NCI-H2171 treated with DMSO at 0.1 percent for 48 hours (cell line): ENCODE measurements at places on chromosomes 11 and 22.

DNA sequence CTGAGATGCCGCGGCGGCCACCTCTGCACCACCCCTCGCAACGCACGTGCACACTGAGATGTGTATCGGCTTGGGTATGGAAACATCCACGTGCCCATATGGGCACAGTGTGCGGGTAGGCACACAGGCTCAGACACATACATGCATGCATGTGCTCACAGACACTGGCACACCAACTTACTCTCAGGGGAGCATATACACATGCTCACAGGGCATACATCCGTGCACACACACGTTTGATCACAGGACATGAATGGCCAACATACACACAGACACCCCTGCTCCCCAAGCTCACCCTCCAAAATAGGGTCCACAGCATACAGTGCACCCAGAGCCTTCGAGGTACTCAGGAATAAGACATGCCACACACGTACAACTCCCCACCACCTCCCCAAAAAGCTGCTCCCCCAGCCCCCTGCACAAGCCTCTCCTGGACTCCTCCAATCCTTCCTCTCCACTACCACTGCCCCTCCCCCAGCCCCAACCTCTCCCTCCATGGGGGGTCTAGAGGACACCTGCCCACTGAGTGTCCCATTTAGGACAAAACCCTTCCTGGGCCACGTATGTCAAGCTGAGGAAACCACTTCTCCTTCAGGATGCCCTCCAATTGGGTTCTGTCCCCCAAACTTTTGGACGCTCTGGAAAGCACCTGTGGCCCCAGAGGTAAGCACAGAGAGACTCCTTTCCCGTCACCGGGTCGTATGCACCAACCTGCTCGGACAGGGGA lies 53.1 kb downstream of the SLC22A12 start:
- DNase-seq, result peak; percentile 79

- peak; percentile 27 for DNase-seq
Measured at GRCh38 chr11:32706985-32707741, 87.3 kb downstream of the CCDC73 start.

DNA sequence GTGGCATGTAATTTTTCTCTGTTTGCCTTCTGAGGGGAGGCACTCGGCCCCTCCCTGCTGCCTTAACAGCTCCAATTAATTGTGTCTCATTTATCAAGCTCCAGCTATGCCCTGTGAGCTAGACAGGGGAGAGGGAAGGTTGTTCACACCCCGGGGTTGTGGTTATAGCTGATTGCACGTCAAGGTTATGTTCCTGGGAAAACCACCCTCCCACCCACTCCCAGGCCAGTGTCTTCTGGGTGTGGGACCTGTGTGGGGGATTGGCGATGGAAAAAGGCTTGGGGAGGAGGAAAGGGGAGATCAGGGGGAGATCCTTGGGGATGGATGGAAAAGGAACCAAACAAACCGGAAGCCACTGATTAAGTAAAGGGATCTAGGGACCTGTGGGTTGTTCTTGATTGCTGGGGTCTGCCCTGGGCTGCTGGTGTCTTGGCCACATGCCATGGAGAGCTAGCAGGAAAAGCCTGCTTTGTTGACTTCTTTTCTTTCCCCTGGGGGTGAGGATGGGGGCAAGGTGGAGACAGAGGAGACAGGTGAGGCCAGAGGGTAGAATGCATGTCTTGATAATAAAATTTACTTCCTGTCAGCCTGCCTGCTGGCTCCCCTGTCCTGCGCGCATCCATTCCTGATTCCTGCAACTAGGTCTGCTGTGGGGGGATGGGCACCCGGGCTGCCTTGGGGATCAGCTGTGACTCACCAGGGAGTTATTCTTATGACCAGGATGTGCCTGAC lies 13.5 kb upstream of the SORL1-AS1 start:
- DNase-seq, result peak; percentile 83

- no peak for DNase-seq
Measured at GRCh38 chr11:128405714-128406662, 181.4 kb downstream of the ETS1 start.

GRCh38 chr11:102850973-102851745 lies 7.8 kb upstream of the MMP3 start:
- no peak for DNase-seq

- DNase-seq, result no peak
Measured at GRCh38 chr22:25509374-25509791, 55.1 kb upstream of the GRK3 start.

GRCh38 chr11:85347291-85347690 lies 279.9 kb downstream of the DLG2 start:
- no peak for DNase-seq

DNA sequence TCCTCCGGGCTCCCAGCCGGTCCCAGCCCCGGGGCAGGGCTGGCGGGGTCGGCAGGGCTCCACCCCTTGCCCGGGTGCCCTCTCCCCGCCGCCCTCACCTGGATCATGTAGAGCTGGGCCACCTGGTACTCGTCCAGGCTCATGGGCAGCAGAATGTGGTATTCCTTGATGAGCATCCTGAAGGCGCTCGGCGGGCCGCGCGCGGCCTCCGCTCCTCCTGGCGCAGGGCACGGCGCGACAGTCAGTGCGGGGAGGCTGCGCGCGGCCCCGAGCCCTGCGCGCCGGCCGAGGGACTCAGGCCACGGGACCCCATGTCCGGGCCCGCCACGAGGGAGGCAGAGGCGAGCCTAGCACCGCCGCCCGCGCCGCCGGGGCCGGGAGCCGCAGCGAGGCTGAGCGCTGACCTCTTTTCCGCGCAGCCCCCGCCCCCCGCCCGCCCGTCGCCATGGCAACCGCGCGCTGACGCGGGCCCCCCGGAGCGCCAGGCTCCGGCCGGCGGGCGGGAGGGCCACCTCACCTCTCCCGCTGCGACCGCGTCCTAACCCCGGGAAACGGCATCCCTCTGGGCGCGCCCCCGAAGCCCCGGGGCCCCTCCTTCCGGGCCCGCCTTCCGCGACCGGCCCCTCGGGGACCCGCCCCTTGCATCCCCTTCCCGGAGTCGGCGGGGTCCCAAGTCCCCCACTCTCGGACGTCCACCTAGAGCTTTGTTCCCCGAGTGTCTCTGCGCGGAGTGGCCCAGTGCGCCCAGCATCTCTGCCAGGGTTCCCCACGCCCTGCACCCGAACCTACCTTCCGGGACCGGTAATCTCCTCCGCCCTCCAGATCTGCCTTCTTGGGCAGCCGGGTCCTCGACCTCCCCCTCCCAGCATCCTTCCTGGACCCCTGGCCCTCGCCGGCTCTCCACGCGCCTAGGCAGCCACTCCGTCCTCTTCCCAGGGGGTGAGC lies 886 bp downstream of the PITPNM1 start:
- no peak for DNase-seq

- DNase-seq, result peak; percentile 93
Measured at GRCh38 chr22:37467391-37467955, 18.7 kb downstream of the MFNG start.

- DNase-seq, result no peak
Measured at GRCh38 chr22:47616396-47617020, 854.1 kb downstream of the TBC1D22A start.

DNA sequence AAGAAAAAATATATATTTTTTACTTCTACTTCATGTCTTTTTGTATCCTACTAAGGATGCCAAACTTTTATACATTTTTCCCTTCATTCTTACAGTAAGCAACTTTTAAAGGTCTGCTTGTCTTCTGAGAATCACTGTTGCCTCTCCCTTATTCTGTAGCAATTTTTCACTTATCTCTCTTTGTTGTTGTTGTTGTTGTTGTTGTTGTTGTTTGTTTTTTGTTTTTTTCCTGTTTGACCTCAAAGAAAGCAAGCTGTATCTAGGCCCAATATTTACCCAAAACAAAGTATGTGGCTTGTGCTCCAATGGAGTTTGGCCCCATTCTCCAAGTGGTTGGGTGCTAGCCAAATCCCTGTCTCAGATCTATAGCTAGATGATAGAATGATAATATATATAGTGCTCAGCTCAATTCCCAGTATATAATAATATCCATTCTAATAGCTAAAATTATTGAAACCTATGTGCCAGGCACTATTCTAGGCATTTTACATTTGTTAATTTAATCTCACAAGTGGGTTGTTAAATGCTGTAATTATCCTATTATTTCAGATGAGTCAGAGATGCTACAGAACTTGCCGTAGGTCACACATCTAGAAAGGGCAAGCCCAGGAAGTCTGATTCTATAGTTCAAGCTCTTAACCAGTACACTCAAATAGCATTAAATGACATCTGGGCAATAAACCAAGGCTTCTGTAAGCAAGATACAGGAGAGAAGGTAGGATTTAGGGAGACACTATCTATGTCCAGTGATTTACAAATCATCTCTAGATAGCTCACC lies 205.1 kb upstream of the PITPNB start:
- DNase-seq, result no peak

- DNase-seq, result no peak
Measured at GRCh38 chr11:76825726-76826396, 34.9 kb upstream of the ACER3 start.

GRCh38 chr11:40139066-40139465 lies 1320.4 kb downstream of the LRRC4C start:
- DNase-seq, result no peak

- DNase-seq, result no peak
Measured at GRCh38 chr22:36933629-36934417, 20.4 kb downstream of the CSF2RB start.

- DNase-seq, result no peak
Measured at GRCh38 chr11:15768321-15768720, 588.0 kb downstream of the SOX6 start.

GRCh38 chr11:110860461-110860860 lies 148.2 kb upstream of the ARHGAP20 start:
- DNase-seq, result peak; percentile 7

DNA sequence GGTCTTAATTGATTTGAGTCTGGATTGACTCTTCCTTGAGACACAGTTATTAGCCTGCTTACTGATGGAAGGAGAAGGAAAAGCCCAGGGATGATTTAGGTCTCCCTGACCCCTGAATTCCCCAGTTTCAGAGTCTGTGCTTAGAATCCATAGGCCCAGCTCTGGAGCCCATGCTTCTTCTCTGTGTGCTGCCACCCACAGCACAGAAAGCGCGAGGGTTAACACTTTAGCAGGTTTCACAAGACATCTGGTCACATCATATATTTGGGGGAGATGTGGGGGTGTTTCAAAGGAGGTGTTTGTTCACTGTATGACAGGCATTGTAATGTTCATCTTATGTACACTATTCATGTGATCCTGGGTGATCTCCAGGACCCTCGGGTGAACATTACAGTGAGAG lies 107.0 kb downstream of the PPP6R3 start:
- no peak for DNase-seq

- DNase-seq, result no peak
Measured at GRCh38 chr22:37282385-37282677, at the start of gene CYTH4. TSS of gene CYTH4 (plus strand) at chr22:37282508. CDS start at chr22:37282570, 62 bp downstream.

DNA sequence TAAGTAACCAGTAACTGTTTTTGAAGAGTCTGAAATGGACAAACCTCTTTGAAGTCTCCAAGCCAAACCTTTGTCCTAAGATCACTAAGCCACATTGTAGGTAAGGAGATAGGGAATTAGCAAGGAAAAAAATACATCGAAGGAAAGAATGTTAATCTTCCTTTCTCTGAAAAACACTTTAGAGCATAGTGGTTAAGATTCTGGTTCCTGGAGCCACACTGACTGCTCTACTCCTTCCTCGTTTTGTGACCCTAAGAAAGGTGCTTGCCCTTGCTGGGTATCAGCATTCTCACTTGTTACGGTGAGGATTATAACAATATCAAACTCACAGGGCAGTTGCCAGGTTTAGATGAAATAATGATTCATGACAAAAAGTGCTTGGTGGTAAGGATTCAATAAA lies 104.0 kb downstream of the SIK3 start:
- DNase-seq, result no peak

DNA sequence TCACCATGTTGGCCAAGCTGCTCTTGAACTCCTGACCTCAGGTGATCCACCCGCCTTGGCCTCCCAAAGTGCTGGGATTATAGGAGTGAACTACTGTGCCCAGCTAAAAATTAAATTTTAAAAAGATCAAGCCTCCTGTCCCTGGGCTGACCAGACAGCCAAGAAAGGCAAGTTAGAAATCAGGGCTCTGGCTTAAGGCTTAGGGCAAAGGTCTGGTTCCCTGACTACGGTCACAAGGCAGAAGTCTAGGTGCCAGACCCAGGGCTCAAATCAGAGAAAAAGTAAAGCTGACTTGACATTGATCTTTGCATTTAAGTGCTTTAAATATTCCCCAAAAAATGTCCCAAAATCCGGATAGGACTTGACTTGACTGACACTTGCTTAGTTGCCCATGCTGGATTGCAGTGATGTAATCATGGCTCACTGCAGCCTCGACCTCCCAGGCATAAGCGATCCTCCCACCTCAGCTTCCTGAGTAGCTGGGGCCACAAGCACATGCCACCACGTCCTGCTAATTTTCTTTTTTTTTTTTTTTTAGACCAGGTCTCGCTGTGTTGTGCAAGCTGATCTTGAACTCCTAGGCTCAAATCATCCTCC lies 17.3 kb upstream of the CRKL start:
- DNase-seq, result no peak
